IgD-negative memory B cell (primary cell): ENCODE measurements at places on chromosomes 2 and 18. TPM values are rescaled to one million over a fixed set of nuclear protein-coding genes. Genes with fewer than 3 reads are reported as not detected.

Gene MGAT4A
- 54.6 TPM for polyA plus RNA-seq

Gene AMMECR1L
- 6.7 TPM for polyA plus RNA-seq

Gene SCN1A
- polyA plus RNA-seq: not detected

Gene SNED1
- polyA plus RNA-seq: 17.0 TPM

Gene MIB1
- polyA plus RNA-seq: 2.2 TPM

Gene MAL
- 10.2 TPM for polyA plus RNA-seq

Gene AP1S3
- polyA plus RNA-seq: 23.0 TPM

Gene GAREM2
- 0.19 TPM for polyA plus RNA-seq

Gene SPATA3
- not detected for polyA plus RNA-seq
